ENCODE measurements at places on chromosomes 11 and 22. TPM values are rescaled to one million over a fixed set of nuclear protein-coding genes. Genes with fewer than 3 reads are reported as not detected.

KMT5B gene
- polyA plus RNA-seq: 14.2 TPM

TPCN2 gene
- polyA plus RNA-seq: 7.0 TPM

C11orf91 gene
- polyA plus RNA-seq: not detected

THY1 gene
- 4.3 TPM for polyA plus RNA-seq

MRGPRX4 gene
- not detected for polyA plus RNA-seq

CNGA4 gene
- polyA plus RNA-seq: 0.16 TPM

ADAMTS8 gene
- 0.88 TPM for polyA plus RNA-seq

DNA sequence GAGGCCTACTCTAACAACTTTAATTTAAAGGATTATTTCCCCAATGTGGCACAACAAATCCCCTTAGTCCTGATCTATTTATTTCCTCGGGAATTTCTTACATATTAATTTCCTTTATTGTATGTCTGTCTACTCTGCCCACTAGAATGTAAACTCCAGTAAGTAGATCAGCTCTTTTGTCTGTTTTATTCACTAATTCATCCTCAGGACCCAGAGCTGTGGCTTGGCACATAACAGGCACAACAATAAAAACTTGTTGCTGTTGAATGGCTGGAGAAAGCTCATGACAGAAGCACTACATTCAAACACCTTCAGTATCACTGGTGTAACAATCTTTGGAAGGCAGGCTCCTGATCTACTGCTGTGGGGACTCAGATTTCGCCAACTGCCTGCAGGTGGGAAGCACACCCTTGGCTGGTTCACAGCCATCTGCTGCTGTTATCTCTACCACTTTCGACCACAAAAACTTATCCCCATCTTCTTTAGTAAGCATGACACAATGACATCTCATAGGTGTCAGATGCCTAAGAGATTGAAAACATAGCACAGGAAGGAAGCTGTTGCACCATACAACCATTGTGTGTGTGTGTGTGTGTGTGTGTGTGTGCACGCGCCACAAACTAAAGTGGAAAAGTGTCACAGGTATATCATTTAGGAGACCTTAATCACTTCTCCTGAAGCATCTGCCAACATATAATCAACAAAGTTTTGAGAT is 11.9 kb downstream of the HIRA start:
- no peak for DNase-seq

DNA sequence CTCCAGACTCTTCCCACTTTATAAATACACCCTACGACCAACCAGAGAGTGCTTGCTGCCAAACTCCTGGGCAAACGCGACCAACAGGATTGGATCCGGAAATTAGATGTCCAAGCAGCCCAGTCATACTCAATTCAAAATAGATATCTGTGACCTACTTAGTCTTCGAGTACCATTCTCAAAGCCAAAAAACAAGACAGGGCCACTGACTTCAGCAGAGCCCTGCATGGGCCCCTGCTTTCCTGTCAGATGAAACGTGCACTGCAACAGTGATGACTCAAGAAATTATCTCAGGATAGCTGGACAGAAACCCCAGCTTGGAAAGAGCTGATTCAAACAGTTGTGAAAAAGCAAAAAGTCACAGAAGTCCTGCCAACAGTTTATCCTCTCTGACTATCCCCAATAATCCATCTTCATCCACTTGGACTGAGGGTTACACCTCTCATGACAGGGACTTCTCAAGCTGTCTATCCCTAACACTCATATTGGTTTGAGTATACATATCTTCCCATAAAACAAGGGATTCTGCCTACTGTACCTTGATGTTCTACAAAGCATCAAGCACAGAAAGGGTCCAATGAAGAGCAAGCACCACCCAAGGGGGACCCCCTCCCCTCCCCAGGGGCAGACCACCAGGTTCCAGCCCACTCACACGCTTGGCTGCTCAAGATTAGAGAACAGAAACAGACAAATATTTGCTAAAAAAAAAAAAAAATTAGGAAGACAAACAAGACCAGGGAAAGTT is 17.4 kb downstream of the SMCO4 start:
- DNase-seq: peak; percentile 65

GRCh38 chr11:99593197-99593596 is 572.4 kb downstream of the CNTN5 start:
- no peak for DNase-seq

GRCh38 chr11:66080055-66080817 is 10.2 kb downstream of the PACS1 start:
- no peak for DNase-seq

DNA sequence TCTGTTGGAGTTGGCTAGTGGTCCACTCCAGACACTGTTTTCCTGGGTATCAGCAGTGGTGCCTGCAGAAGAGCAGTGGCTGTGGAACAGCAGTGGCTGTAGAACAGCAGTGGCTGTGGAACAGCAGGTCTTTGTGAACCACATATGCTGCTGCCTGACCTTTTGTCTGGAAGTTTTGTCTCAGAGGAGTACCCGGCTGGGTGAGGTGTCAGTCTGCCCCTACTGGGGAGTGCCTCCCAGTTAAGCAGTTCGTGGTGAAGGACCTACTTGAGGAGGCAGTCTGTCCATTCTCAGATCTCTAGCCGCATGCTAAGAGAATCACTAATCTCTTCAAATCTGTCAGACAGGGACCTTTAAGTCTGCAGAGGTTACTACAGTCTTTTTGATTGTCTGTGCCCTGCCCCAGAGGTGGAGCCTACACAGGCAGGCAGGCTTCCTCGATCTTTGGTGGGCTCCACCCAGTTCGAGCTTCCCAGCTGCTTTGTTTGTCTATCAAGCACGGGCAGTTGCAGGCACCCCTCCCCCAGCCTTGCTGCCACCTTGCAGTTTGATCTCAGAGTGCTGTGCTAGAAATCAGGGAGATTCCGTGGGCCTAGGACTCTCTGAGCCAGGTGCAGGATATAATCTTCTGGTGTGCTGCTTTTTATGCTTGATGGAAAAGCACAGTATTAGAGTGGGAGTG is 89.1 kb upstream of the TRIM48 start:
- peak; percentile 6 for DNase-seq

DNA sequence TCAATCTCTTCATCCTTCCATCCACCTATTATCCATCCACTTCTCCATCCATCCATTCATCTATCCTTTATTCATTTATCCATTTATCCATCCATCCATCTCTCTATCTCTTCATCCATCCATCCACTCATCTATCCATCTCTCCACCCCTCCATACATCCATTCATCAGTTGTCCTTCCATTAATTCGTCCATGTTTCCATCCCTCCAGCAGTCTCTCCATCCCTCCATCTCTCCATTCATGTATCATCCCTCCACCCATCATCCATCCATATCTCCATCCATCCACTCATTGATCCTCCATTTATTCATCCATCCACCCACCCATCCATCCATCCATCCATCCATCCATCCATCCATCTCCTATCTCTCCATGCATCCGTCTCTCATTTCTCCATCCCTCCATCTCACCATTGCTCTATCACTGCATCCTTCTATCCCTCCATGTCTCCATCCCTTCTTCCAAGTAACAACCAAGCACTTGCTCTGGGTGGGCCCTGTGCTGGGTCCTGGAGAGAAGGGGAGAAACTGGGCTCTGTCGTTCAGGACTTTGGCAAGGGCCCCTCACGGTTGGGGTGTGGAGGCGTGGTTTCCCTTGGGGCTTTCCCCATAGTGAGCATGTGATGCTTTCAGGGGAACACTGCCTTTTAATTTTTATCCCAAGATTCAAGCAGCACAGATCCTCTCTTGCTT is 43.3 kb downstream of the SMIM38 start:
- DNase-seq: no peak

- DNase-seq: no peak
These were observed 49.8 kb upstream of the CYP2D6 start for GRCh38 chr22:42180349-42180842.

DNA sequence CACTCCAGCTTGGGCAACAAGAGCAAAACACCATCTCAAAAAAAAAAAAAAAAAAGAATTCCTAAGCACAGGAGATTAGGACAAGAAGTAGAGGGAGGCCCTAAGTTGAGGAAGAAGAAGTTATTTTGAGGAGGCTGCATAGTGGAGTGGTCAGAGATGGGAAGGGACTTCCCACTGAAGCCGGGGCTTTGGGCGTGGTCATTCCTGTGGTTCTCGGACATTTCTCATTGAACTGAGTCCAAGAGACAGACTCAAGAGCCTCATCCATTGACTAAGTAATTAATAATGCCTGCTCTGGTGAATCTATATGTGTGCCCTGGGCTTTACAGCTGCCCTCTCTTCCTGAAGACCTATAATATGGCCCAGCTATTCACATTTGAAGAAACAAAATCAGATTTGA is 53.2 kb upstream of the FTH1 start:
- DNase-seq: no peak

DNA sequence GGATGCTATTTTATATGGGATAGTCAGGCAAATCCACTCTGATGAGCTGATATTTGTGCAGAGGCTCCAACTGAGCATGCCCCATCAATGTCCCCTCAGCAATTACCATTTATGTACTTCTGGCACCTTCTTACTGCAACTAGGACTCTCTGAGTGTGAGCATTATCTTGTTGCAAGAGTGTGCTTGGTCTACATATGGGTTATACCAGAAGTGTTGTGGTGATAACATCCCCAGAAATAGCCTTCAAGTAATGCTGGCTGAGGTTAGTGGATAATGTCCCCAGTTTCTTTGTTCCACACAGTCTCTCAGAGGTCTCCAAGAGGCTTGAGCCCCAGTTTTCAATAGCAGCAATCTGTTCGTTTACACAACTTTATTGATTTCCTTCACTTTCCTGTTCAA is 408.6 kb downstream of the JRKL start:
- no peak for DNase-seq

DNA sequence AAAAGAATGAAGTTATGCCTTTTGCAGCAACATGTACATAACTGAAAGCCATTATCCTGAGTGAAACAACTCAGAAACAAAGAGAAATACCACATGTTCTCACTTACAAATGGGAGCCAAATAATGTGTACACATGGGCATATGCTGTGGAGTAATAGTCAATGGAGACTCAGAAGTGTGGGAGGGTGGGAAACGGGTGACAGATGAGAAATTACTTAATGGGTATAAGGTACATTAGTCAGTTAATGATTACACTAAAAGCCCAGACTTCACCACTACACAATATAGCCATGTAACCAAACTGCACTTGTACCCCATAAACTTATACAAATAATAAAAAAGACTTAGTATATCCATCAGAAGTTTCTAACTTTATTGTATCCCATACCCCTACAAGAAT is 674.1 kb upstream of the ARHGAP42 start:
- no peak for DNase-seq

DNA sequence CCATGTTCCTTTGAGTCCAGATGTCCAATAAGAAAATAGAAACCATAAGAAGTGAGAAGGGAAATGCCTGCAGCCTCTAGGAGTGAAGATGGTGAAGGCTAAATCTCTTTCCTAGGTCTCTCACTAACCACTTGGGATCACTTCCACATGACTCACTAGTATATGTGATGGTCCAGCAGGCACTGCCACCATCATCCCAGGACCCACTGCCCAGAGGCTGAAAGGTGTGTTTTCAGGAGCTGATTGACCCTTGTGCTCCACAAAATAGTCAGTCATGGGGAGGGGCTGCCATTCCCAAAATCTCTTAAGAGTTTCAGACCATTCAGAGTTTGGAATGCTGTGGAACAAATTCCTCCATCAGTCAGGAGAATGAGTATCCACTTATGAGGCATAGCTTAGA is 22.9 kb downstream of the UBASH3B start:
- DNase-seq: no peak

DNA sequence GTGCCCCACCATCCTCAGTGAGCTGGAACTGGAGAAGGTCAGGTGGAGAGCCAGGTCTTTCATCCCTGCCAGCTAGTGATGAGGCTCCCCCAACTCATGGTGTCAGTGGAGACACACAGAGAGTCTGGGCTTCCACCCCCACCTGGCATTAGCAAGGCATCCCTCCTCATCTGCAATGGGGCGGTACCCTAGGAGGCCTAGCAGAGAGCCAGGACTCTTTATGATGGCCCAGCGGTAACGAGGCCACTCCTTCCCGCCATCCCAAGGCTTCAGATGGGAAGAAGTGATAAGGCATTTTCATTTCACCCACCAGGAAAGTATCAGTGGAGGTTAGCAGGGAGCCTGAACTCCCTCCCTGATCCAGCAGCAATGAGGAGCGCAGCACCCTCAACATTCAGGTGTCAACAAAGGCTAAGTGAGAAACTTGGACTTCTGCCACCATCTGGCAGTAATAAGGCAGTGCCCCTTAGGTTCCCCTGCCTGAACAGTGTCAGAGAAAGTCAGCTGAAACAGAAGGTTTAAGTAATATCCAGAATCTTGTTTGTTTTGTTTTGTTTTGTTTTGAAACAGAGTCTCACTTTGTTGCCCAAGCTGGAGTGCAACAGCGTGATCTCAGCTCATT is 40.5 kb upstream of the FBLN1 start:
- no peak for DNase-seq

DNA sequence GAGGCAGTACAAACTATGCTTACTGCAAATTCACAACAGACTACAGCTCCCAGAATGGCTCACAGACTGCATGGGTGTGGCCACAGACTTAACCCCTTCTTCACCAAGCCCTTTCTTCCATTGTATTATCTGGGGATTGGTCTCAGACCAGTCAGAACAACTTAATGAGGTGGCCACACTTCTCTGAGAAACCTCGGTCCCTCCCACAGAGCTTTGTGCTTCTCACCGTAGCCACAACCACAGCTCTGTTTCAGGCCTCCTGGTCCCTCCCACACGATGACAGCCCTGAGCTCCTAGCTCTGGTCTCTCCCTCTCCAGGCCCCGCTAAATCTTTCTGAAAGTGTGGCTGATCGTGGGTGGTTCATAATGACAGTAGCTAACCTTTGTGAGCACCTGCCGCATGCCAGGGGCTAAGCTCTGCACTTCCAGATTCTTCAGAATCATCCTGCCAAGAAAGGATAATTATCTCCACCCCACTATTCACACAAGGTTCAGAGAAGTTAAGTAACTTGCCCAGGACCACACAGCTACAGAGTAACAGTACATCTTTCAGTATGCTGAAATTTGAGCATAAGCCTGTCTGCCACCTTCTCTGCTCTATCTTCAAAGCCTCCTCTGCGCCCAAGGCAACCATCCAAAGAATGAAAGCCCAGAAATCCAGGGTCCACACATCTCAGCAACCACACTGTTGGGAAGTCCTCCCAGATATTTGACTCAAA is 5.4 kb downstream of the PDE2A start:
- no peak for DNase-seq

DNA sequence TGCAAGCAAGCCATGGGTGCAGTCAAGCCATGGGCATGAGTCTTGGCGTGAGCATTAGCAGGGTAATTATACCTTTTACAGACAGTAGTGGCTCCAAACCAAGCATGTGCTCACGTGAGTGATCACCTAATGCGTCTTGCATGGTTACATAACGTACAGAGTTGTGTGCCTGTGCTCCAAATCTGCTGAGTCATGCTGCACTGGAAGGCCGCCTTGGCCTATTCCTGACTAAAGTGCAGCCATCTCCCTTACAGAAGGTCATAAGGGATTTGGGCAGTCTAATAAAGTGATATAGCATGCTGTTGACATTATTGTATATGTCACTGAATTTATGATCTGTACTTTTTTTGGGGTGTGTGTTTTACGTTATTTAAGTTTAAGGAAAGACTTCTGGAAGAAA is 102.4 kb downstream of the ARHGAP42 start:
- DNase-seq: peak; percentile 50

All from right cardiac atrium (tissue), 5 donors.